CD4-positive, alpha-beta T cell treated with Interleukin-15 for 4 hours (primary cell): ENCODE measurements at places on chromosomes 4 and X.

DNA sequence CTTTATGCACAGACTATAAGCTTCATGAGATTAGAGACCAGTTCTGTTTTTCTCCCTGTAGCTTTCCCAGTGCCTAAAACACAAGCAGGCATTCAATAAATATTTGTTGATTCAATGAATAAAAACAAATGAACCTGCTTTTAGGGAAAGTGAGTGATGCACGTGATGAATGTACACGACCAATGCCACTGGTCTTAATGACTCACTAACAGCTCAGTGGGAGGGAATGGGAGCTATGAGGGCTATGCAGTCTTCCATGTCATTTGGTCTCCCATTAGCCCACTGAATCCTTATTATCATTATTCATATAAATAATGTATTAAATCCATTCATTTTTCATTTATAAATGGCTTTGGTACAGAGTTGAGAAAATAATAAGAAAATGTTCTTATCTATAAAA lies 247.4 kb downstream of the FBXO8 start:
- no peak for DNase-seq

- no peak for DNase-seq
Measured at GRCh38 chr4:99801005-99801699, 15.5 kb upstream of the DAPP1 start.

GRCh38 chr4:55663145-55663544 lies 27.0 kb upstream of the NMU start:
- no peak for DNase-seq

GRCh38 chr4:155807021-155807420 lies 48.2 kb downstream of the GUCY1B1 start:
- no peak for DNase-seq

- DNase-seq = no peak
Measured at GRCh38 chrX:94455782-94456181, 781.8 kb downstream of the FAM133A start.

GRCh38 chrX:353566-354535 lies 32.9 kb downstream of the PPP2R3B start:
- DNase-seq = no peak

- DNase-seq = no peak
Measured at GRCh38 chr4:80111276-80111675, 38.2 kb upstream of the ANTXR2 start.

GRCh38 chrX:39600222-39600621 lies 497.5 kb downstream of the BCOR start:
- DNase-seq = no peak

DNA sequence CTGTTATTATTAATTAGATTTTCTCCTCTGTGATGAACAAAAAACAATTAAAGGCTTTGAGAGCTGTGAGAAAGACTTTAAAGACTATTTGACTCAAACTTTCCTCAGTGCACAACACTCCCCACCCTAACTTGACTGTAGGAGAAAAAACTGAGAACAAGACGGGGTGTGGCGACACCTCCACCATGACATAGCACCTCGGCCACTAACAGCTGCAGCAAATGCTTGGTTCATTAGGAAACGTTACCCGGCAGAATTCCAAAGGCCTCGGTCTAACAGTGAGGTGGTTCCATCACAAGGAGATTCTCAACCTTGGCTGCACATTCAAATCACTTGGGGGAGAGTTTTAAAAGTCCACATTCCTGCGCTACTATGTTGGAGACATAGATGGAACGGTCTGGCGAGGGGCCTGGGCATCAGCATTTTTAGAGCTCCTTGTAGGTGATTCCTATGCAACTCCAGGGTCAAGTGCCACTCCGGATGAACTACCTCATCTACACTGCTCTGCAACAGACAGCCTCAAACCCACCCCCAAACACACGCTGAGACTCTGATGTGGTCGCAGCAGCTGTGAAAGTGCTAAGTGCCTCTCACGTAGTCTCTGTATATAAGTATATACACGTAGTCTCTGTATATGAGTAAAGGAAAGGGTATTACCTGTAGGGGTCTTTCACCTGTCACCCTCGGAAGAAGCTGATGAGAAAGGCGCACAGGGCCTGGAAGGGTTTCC lies 1.0 kb downstream of the FGFBP2 start:
- DNase-seq = peak; percentile 27

GRCh38 chr4:71366766-71367165 lies 27.9 kb downstream of the SLC4A4 start:
- no peak for DNase-seq

GRCh38 chr4:80107374-80107773 lies 34.3 kb upstream of the ANTXR2 start:
- no peak for DNase-seq

GRCh38 chrX:66042307-66043077 lies 2.6 kb upstream of the VSIG4 start:
- DNase-seq = no peak

GRCh38 chr4:16437836-16438235 lies 211.6 kb upstream of the TAPT1 start:
- DNase-seq = no peak

- DNase-seq = peak; percentile 20
Measured at GRCh38 chr4:140116442-140117104, 37.4 kb downstream of the MAML3 start.

DNA sequence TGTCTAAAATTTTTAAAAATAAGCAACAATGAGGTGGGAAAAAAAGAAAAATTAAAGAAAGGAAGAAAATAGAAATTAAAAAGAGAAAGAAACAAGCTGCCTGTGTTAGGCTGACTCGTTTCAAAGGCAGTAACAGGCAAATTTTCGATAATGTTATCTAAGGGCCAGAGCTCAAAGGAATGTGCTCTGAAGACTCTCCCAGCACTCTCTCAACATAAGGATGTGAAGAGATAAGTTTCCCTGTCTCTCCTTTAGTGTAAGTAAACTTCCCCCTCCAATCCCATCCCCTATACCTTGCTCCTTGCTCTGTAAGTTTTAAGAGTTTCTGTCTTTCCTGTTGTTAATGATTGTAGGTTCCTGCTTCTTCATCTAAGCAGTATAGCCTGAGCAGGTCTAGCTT lies 172.8 kb downstream of the TEX13C start:
- no peak for DNase-seq

GRCh38 chr4:3829211-3829955 lies 63.2 kb downstream of the ADRA2C start:
- DNase-seq = no peak

- DNase-seq = no peak
Measured at GRCh38 chr4:151930372-151930771, 169.6 kb upstream of the GATB start.

DNA sequence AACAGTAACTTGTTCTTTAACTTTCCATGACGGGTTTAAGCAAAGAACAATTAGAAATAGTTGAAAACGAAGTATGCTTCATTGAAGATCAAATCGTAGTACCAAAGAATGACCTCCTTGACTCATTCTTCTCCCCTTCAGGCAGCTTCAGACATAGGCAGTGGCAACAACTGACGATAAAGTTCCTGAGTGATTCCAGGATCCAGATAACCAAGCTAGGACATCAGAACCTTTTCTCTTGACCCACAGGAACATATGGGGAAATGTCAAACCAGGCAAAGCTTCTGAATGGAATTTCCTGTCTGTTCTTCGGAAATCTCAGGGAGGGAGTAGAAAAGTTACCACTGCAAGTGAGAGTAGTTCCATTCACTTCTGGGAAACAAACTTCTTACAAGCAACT lies 74.2 kb downstream of the HS3ST1 start:
- DNase-seq = no peak

- no peak for DNase-seq
Measured at GRCh38 chr4:15742637-15743036, 35.5 kb upstream of the CD38 start.

DNA sequence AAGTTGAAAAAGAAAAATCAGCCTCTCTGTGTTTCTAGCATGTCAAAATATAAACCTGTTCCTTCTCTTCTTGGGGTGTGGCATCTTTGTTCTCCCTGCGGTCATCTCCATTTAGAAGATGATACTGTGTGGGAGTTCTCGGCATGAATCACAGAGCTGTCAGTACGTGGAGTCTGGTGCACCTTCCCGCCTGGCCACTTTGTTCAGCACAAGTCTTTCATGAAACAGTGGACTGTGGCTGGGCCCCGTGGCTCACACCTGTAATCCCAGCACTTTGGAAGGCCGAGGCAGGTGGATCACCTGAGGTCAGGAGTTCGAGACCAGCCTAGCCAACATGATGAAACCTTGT lies 166.5 kb downstream of the MAML3 start:
- no peak for DNase-seq

- DNase-seq = no peak
Measured at GRCh38 chr4:82517043-82517442, 44.7 kb downstream of the TMEM150C start.

DNA sequence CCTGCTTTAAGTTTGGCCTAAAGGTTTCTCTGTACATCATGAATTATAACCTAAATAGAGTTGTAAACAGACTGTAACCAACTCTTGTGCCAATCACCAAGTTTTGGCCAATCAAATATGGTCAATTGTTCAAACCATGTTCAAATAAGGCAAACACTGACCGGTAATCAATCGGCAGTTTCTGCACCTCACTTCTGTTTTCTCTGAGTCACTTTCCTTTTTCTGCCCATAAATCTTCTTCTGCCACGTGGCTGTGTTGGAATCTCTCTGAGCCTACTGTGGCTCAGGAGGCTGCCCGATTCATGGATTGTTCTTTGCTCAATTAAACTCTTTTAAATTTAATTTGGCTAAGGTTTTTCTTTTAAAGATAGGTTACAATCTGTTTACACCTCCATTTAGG lies 16.5 kb upstream of the ENPP6 start:
- DNase-seq = no peak

GRCh38 chrX:132022198-132022966 lies 720 bp upstream of the STK26 start:
- peak; percentile 20 for DNase-seq

GRCh38 chr4:182745237-182745636 lies 171.9 kb downstream of the DCTD start:
- DNase-seq = no peak

DNA sequence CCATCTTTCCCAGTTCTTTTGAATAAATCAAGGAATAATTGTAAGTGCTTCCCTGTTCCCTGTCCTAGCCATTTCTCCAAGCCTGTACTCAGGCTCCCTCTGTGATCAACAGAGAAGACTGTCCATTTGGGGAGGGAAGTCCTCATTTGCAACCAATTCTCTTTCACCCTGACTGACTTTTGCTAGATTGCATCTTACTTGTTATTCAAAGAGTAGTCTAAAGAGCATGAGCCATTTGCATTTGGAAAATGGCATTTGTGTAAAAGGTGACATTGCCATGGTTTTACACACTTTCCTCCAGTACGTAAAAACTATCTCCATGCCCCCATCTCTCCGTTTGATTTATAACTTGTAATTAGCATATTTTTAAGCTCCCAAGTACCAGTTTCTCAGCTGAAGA lies 110.6 kb downstream of the MBNL3 start:
- no peak for DNase-seq

- DNase-seq = no peak
Measured at GRCh38 chr4:10611673-10612072, 72.9 kb downstream of the CLNK start.

DNA sequence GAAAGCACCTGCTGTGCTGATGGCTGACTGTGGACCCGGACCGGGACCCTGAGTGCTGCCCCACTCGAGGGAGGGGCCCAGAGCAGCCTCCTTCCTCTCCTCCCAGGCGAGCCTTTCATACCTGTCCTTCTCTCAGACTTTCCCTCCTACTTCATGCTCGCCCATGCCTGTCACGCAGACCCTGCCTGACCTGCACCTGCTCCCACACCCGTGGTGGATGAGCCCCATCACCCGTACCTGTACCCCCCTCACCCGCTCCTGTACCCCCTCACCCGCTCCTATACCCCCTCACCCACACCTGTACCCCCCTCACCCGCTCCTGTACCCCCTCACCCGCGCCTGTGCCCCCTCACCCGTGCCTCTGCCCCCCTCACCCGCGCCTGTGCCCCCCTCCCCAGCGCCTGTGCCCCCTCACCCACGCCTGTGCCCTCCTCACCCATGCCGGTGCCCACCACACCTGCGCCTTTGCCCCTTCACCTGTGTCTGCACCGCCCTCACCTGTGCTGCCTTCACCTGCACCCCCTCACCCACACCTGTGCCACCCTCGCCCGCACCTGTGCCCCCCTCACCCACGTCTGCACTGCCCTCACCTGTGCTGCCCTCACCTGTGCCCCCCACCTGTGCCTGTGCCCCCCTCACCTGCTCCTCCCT lies 5.8 kb downstream of the MAEA start:
- no peak for DNase-seq
